ENCODE measurements at places on chromosomes 5 and 9.

DNA sequence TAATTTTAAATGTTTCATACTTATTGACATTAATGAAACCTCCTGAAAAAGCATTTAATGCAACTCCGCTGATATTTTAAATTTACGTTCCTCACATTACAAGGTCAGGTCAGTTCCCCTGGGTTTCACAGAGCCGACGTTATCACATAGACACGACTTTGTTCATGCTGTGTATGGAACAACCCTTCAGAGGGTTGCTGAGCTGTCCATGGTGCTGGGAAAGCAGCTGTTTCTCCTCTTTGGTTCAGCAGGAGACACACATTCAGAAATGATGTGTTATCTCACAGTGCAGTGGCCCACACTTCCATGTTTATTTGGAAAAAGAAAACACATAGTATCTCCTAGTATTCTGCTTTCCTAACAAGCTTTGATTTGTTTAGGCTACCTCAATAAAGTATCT, 53.5 kb downstream of the PPP2R2B start:
- DNase-seq = no peak

DNA sequence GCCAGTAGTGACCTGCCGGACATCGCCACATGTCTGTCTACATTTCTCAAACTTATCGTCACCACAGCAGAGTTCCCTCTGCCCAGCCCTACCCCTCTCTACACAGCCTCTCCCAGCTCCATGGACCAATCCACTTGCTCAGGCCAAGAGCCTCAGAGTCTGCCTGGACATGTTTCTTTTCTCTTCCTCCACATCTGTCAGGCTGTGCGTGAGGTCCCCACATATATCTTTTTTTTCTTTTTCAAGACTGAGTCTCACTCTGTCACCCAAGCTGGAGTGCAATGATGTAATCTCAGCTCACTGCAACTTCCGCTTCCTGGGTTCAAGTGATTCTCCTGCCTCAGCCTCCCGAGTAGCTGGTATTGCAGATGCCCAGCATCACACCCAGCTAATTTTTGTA, 62.7 kb upstream of the GGTA1 start:
- no peak for DNase-seq

GRCh38 chr5:134140530-134141201, 26.2 kb downstream of the TCF7 start:
- DNase-seq = no peak

GRCh38 chr5:143760755-143761154, 51.2 kb upstream of the HMHB1 start:
- DNase-seq = no peak

DNA sequence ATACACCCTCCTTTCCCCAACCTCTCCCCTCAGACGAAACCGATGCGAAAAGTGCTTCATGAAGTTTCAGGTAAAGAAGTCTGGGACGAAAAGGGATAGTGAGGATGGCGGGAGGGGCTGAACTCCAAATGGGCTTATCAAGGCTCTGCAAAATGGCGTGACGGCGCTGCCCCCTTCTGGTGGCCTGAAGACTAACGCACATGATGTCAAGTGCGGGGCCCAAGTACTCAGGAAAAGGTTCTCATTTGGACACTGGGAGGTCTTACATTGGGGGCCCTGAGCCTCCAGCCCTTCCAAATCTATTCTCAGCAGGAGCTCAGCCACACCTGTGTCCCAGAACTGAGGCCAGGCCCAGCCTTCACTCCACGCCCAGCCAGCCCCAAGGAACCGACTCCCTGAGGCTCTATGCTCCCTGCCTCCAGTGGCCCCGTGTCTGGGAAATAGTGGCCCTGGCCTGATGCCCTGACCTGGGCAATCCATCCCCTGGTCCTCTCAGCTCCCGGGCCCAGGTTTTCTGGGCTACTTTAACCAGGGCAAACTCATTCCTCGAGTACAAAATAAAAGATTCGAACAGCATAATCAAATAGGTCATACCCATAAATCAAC, 119.9 kb downstream of the KCNIP1 start:
- DNase-seq = no peak

GRCh38 chr5:138502521-138502920, 37.2 kb downstream of the EGR1 start:
- DNase-seq = no peak

- peak; percentile 88 for DNase-seq
Measured at GRCh38 chr5:56951946-56952691, at the start of gene MIER3. Gene MIER3 (minus strand): TSS chr5:56952123. CDS start chr5:56952102, 21 bp downstream.

DNA sequence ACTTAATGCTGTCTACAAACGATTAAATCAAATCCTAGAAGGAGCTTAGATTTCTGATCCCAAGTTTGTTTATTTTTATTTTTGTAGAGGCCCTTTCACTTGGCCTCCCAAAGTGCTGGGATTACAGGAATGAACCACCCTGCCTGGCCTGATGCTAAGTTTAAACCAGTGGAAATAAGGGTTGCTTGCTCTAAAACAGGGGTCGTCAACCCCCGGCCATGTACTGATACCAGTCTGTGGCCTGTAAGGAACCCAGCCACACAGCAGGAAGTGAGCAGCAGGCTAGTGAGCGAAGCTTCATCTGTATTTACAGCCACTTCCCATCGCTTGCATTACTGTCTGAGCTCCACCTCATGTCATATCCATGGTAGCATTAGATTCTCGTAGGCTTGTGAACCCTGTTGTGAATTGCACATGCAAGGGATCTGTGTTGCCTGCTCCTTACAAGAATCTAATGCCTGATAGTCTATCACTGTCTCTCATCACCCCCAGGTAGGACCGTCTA, 11.4 kb downstream of the TTC1 start:
- DNase-seq = no peak

- DNase-seq = no peak
Measured at GRCh38 chr5:36682499-36682898, 76.1 kb downstream of the SLC1A3 start.

GRCh38 chr5:78355561-78355960, 4.9 kb upstream of the SCAMP1 start:
- no peak for DNase-seq

DNA sequence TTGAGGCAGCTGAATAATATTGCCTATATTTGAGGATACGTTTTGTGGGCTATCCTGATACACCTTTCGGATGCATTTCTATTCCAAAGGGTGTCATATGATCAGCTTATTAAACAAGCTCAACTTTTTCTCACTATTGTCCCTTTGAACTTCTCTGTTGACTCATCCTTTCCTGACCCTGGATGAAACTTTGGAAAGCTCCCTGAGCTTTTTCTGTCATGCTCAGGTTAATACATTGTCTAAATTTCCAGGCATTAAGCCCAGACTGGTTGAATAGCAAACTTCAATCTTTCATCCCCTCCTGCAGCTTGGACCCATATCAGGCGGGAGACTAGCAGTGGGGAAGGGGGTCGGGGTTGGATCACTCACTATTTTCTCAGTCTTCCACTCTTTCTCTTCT, 104.9 kb upstream of the PTPN3 start:
- no peak for DNase-seq

- DNase-seq = peak; percentile 68
Measured at GRCh38 chr5:116576053-116576713, 1.6 kb upstream of the SEMA6A start.

GRCh38 chr9:8205576-8205975, 406.0 kb upstream of the DMAC1 start:
- no peak for DNase-seq

DNA sequence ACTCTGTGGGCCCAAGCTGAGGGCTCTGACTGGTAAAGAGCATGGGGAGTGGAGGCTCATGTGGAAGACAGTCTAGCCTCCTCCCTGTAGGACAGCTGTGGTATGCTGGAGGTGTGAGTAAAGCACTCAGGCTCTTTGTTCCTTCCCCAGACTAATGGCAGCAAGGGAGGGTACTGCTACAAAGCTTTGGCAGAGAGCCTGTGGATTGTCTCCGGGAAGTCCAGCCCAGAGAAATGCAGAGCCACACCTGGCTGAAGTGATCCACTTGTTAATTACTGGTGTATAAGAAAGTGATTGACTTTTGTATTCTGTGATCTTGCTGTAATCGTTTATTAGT, 161.7 kb downstream of the OXCT1 start:
- DNase-seq = no peak

GRCh38 chr5:142391058-142391845, 66.4 kb upstream of the SPRY4 start:
- no peak for DNase-seq
